Panc1 (cell line): ENCODE measurements at places on chromosomes 11 and 22. TPM values are rescaled to one million over a fixed set of nuclear protein-coding genes. Genes with fewer than 3 reads are reported as not detected.

Gene RASD2
- 26.7 TPM for total RNA-seq

Gene OTOG
- total RNA-seq: not detected

Gene FAM181B
- total RNA-seq: 0.69 TPM

GRCh38 chr11:2144544-2145248 is 5.5 kb upstream of the IGF2 start:
- no peak overlapping the region for H3K4me3 ChIP-seq
- H3K4me1 ChIP-seq: peaks cover 11% of the 10 kb centered on the region
- H3K27me3 ChIP-seq: peaks cover 57% of the 10 kb centered on the region
- DNase-seq: no peak
- peaks cover 3% of the 10 kb centered on the region; the same call in 1 of the 2 replicates for H3K36me3 ChIP-seq

DNA sequence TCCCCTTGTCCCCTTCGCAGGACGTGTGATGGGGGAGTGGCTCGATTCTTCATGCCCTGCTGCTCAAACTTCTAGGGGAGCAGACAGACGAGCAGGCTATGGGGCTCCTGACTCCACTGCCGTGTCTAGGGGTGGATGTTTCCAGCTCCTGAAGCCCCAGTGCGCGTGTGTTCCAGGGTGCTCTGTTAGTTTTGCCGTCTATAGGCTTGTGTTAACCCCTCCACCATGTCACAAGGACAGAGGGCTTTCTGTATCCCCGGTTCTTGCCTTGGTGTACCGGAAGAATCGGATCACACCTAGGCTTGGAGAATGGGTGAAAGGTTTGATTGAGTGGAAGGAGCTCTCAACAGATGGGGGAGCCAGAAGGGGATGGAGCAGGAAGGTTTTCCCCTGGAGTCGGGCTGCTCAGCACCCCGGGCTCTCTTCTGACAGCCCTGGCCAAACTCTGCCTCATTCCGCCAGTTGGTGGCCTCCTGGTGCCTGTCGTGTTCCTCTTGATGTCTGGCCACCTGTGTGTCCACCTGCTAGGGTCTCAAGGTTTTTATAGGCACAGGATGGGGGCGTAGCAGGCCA is 810.7 kb downstream of the BRD1 start:
- H3K4me1 ChIP-seq: no peaks in the 10 kb centered on the region
- no peak for DNase-seq

- H3K36me3 ChIP-seq: no peaks in the 10 kb centered on the region
- no peak overlapping the region for H3K27ac ChIP-seq
- H3K4me3 ChIP-seq: no peak overlapping the region
- DNase-seq: peak; percentile 24
- peaks cover 13% of the 10 kb centered on the region for H3K27me3 ChIP-seq
These were observed 152.8 kb downstream of the NCAM1 start for GRCh38 chr11:113113801-113114704.

DNA sequence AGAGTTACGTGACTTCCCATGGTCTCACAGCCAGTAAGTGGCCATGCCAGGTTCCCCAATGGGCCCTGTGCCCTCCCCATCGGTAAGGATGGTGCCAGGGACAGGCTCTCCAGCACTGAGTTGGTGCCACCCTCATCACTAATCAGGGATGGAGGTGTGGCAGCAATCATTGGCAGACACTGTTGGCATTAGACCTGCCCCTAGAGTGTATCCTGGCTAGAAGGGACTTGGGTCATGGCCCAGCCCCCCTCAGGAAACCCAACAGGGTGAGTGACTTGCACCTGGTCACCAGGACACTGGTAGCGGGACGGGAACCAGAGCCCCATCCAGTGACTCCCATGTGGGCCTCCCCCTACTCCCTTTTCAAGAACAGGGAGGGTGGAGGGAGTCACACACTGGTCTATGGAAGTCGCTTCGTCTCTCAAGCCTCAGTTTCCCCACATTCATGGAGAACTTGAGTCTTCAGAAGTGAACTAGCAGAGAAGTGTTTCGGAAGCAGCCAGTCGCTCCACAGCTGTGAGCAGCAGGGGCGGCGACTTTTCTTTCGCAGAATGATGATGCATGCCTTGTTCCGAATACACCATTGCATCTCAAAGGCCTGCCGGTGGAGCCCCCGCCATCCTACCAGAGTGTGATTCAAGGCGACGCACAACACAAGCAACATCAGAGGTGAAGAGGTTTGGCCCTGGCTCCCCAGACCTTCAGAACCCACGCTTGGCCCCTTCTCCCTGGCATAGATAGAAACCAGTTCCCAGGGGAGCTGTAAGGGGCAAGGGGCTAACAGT is 12.9 kb downstream of the MS4A10 start:
- no peak overlapping the region for H3K27ac ChIP-seq
- no peaks in the 10 kb centered on the region for H3K4me1 ChIP-seq
- no peaks in the 10 kb centered on the region for H3K36me3 ChIP-seq
- no peak for DNase-seq
- no peak overlapping the region for H3K4me3 ChIP-seq
- peaks cover 7% of the 10 kb centered on the region; the same call in 1 of the 2 replicates for H3K27me3 ChIP-seq

GRCh38 chr22:35739076-35739930 is 21.6 kb downstream of the APOL5 start:
- H3K4me1 ChIP-seq: no peaks in the 10 kb centered on the region
- DNase-seq: no peak
- no peak overlapping the region for H3K4me3 ChIP-seq
- peaks cover 5% of the 10 kb centered on the region; the same call in 1 of the 2 replicates for H3K36me3 ChIP-seq
- 0 out of 2 replicates have a peak overlapping the region, but pooled peaks have one; percentile 36 for H3K27ac ChIP-seq
- no peaks in the 10 kb centered on the region for H3K27me3 ChIP-seq

DNA sequence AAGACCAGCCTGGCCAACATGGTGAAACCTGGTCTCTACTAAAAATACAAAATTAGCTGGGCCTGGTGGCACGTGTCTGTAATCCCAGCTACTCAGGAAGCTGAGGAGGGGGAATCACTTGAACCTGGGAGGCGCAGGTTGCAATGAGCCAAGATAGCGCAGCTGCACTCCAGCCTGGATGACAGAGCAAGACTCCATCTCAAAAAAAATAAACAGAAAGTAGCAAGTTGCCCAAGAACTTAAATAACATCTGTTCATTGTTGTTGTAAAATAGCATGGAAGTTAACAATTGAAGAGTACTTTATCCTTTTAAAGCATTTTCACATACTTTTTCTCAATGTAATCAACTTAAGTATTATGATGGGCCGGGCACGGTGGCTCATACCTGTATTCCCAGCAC is 5.7 kb downstream of the AMBRA1 start:
- no peak for DNase-seq
- H3K27me3 ChIP-seq: no peaks in the 10 kb centered on the region
- no peak overlapping the region for H3K27ac ChIP-seq
- no peaks in the 10 kb centered on the region; the same call in 1 of the 2 replicates for H3K36me3 ChIP-seq
- no peak overlapping the region for H3K4me3 ChIP-seq
- H3K4me1 ChIP-seq: peaks cover 25% of the 10 kb centered on the region
